ENCODE measurements at places on chromosomes 3 and 15.

GRCh38 chr15:74430510-74430951 is 3.2 kb downstream of the SEMA7A start:
- DNase-seq, result no peak

GRCh38 chr15:27820722-27821121 is 278.4 kb downstream of the OCA2 start:
- DNase-seq, result no peak

DNA sequence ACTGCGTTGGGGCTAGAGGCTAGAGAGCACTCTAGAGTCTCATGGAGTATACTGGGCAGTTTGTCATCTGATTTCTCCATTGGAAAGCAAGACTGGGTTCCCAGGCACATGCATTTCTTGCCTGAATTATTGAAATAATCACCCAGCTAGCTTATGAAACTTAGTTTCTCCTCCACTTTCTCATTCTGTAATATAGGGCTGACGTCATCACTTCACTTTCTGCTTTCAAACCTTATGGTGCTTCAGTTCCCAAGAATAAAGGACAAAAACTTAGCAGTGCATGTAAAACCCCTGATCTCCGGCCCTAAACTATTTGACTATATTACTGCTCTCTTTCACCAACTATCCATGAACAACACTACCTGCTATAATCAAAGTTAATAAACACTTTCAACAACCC is 147.9 kb downstream of the IGSF11 start:
- DNase-seq, result no peak

- DNase-seq, result no peak
Measured at GRCh38 chr15:98684995-98685525, 36.7 kb downstream of the IGF1R start.

- no peak for DNase-seq
Measured at GRCh38 chr15:71414853-71415252, 299.6 kb downstream of the THSD4 start.

- no peak for DNase-seq
Measured at GRCh38 chr3:89032346-89033013, 74.9 kb upstream of the EPHA3 start.

DNA sequence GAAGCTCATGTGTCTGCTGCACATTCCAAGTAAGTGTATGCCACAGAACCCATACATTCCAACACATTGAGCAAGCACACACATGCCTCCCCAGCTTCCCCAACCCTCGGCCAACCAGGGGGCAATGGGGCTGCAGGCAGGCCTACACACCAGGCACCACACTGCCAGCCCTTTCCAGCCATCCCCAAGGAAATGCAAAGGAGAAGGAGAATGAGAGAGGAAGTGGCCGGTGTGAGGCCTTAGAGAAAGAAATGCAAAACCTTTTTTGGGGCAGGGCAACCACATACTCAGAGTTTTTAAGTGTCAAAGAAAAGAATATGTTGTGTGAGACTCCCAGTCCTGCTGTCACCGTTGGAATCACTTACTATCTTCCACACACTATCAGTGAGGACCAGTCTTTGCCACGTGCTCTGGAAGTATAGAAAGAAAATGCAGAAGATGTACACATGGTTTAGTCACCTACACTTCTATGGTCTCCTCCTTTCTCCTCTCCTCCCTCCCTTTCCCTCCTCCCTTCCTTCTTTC is 11.1 kb downstream of the IGF2BP2 start:
- DNase-seq, result no peak

DNA sequence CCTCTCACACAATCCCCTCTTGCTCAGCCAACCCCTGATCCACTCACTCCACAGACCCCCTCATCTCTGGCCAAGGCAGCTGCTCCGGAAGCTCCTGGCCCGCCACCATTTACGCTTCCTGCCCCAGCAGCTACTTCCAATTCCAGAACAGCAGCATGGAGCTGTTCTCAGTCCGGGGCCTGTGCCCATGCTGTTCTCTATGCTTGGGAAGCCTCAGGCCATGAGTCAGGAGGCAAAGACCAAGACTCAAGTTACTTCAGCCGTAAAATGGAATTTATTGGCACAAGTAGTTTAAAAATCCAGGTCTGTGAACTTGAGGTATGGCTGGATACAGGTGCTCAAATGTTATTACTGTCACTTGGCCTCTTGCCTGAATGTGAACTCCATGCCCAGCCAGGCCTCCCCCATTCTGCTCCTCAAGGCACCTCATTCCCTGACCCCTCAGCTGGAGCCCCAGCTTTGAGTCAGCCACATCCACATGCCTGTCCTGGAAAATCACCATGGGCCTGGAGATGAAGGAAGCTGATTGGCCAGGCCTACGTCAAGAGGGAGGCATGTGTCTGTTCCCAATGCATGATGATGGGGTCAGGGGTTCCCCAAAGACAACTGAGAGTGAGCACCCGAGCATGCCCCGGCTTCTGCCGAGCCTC is 31.4 kb upstream of the CACNA2D2 start:
- no peak for DNase-seq

DNA sequence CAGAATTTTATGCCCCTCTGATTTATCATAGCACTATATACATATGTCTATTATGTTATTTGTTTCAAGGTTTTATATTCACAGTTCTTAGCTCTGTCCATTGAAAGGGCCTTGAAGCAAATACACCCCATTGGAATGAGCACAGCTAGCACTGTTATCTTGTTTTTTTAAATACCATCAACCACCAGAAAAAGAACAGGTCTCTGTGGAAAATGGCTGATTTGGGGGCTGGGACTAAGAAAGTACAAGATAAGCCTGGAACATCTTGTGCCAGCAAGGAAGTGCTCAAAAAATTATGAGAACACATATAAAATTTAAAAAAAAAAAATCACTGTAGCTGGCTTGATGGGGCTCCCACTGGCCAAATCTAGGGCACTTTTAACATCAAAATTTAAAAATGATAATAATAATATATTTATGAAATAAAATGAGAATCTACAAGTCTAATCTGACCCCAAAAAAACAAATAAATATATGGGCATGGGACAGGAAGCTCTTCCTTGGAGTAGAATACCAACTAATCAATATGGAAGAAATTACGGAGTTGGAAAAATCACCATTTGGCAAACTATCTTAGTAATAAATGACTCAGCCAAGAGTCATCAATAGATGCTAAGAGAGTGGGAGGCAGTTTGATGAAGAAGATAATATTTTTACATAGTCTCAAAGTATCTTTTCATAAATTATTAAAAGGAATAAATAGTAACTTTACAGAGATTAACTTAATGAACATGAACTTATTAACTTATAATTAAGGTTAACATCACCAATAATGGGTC is 20.5 kb downstream of the IFT80 start:
- DNase-seq, result no peak

DNA sequence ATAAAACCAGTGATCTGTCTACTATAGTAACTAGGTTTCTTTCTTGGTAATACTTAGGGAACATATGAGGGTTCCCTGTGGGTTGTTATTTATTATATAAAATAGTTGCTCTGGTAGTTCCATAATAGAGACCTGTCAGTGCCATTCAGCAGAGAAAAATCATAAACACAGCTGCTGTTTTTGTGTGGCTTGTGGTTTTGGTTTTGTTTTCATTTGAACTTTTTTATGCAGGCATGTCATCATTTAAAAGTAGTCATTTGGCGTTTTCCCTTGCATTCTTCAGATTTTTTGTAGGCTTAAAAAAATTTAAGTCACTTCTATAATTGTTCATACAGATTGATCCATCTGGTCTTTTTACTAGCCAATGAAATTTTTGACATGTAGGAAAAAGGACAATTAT is 47.9 kb downstream of the PIK3CA start:
- no peak for DNase-seq

- no peak for DNase-seq
Measured at GRCh38 chr15:58704155-58704865, 45.2 kb downstream of the ADAM10 start.

- no peak for DNase-seq
Measured at GRCh38 chr3:133038089-133038730, at the start of gene TMEM108. Gene TMEM108 (plus strand): TSS chr3:133038391.

GRCh38 chr15:67025719-67026609 is 39.4 kb upstream of the SMAD3 start:
- DNase-seq, result no peak

- no peak for DNase-seq
Measured at GRCh38 chr3:177830411-177830849, 633.1 kb upstream of the TBL1XR1 start.

DNA sequence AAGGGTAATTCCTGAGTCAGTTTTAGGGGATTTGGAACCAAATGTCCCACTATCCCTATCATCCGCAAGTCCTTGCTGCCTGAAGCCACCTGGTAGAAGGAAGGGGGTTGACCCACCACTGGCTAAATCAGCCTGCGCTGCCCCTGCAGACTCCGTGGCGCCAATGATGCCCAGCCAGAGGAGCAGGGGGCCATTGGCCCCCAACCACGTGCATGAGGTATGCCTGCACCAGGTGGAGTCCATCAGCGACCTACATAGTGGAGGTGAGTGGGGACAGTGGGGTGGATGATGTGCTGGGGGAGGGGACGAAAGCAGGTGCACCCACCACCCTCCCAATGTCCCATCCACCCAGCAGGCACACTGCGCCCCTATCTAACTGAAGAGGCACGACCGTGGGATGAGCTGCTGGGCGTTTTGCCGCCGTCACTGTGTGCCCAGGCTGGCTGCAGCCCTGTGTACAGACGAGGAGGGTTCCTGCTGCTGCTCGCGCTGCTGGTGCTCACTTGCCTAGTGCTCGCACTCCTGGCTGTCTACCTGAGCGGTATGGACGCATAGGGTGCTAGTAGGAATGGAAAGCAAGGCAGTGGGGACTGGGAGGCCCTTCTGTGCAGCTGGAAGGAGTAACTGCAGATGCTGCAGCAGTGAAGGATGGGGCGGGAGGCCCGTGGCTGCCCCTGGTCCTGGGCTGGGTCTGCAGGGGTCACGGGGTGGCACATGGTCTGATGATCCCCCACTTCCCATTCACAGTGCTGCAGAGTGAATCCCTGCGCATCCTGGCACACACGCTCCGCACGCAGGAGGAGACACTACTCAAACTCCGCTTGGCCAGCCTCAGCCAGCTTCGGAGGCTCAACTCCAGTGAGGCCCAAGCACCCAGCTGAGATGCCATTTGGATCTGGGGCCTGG is 5.7 kb downstream of the IFRD2 start:
- DNase-seq, result no peak

GRCh38 chr15:22227411-22228100 is 147.2 kb downstream of the OR4M2 start:
- DNase-seq, result no peak

DNA sequence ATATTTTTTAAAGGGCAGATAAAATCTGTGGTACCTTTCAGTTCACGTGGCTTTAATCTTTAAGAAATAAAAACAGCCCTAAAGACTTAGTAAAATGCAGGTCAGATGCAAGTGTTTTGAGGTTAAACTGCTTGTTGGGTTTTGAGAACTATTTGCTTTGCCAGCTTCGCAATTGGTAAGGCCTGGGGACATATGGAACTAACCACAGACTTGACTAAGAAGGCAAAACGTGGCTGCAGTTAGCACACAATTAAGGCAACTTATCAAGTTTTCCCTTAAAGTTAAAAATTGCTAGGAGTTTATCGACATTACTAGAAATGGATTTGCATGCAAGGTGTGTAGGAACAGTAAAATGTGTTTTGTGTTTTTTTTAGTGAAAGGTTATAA is 206.9 kb downstream of the ZNF385D start:
- no peak for DNase-seq

DNA sequence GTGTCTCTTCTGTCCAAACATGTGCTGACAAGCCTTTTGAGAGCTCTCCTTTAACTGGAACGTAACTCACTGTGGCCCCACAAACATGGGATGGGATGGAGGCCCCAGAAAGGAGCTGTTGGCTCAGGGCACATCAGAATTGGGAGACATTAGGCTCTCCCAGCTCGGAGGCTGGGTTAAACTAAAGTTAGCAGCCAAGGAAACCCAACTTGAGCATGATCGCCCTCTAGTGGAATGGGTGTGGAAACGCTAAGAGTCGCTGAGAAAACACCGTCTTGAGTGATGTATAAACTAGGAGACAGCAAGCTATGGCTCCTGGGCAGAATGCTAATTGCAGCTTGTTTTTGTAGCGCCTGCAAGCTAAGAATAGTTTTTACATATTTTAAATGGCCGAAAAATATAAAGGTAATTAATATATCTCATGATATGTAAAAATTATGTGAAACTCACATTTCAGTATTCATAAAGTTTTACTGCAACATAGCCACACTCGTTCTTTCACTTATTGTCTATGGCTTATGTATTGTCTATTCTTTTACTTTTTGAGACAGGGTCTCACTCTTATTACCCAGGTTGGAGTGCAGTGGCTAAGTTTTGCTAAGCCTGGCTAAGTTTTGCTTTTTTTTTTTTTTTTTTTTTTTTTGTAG is 138.8 kb upstream of the HACD2 start:
- DNase-seq, result no peak

DNA sequence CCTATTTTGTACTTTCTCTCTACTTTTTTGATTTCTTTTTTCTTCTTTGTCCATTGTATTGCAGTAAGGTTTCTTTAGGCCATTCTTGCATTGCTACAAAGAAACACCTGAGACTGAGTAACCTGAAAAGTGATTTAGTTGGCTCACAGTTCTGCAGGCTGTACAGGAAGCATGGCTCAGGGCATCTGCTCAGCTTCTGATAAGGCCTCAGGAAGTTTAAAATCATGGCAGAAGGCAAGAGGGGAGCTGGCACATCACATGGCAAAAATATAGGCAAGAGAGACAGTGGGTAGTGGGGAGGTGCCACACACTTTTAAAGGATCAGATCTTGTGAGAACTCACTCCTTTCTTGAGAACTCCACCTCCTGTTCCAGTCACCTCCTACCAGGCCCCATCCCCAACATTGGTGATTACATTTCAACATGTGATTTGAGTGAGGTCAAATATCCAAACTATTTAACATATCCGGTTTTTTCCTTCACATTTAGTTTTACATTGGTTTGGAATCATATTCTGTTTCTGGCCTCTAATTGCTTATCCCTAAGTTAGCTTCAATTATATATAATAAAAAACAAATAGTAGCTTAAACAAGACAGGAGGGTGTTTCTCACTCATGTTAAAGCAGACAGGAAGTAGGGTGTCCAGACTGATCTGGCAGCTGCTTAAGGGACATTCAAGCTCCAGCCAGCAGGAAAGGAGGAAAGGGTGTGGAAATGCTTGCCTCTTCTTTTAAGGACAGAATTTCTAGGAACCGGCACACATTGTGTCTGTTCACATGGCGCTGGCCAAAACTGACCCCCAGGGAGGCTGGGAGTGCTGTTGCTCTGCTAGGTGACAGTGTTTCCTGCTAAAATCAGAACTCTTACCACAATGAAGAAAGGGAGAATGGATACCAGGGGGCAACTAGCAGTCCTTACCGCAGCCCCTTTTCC is 28.8 kb upstream of the SKOR1 start:
- no peak for DNase-seq

Data from esophagus squamous epithelium (tissue), 5 donors.